Stimulated activated CD4-positive, alpha-beta T cell treated with anti-CD3 and anti-CD28 coated beads, Interleukin-15, amount 100 ng/mL, for 48 hours (primary cell): ENCODE measurements at places on chromosomes 13 and 19.
A peak's percentile ranks its signal among the peaks of the same experiment; 100 is the strongest.

- DNase-seq = no peak
These were observed 10.2 kb upstream of the IGLON5 start for GRCh38 chr19:51301266-51301665.

GRCh38 chr19:32372726-32373517 lies 27.5 kb downstream of the ZNF507 start:
- no peak for DNase-seq

- DNase-seq = no peak
These were observed 230.7 kb downstream of the NALCN start for GRCh38 chr13:101185606-101186005.

- no peak for DNase-seq
These were observed 92.9 kb downstream of the DNAJC15 start for GRCh38 chr13:43116242-43116641.

DNA sequence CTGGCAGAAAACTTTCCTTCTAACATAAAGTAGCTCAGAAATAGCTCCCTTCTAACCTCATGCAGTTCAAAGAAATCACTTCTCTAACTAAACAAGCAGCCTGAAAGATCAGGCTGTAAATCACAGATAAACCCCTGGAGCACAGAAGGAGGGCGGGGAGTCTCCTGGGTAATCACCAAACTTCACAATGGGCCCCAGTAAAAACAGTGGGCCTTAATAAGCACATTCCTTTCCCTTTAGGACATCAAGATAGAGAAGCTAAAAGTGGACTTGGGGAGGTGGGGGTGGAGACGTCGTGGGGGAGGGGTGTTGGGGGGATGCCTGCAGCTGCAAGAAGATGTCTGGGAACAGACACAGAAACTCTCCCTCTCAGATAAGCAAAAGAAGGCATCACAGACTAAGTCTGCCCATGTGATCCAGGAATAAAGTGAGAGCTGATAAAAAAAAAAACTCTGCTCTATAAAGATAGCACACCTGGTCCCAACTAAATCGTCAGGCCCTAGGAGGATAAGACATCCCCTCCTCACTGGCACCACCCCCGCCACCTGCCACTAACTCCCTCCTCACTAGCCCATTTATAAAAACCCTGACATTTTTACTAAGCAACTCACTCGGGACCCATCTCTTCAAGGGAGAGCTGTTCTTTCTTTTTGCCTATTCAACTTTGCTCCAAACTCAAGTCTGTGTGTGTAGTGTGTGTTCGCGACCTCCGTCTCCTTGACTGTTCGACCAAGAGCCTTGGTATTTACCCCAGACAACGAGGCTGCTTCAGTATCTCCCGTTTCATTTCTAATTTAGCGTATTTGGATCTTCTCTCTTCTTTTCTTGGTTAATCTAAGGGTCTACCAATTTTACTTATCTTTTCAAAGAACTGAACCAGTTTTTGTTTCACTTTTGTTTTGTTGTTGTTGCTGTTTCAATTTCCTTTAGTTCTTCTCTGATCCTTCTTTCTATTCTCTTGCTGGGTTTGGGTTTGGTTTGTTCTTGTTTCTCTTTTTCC lies 31.7 kb downstream of the DNAJC15 start:
- no peak for DNase-seq

DNA sequence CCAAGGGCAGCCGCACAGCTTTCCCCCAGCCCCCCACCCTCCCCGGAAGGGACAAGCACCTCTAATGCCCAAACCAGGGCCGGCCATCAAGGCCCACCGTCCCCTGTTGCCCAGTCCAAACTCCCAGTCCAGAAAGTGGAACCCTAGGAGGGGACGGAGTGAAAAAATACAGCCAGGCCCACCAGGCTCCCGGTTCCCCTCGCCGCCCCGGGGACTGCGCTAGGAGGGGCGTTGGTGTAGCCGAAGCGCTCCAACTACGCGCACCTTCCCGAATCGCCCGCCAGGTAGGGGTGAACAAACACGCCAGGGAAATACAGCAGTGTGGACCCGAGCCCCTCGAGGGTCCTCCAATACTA lies 1.3 kb downstream of the KLF16 start:
- no peak for DNase-seq

- peak; percentile 95 for DNase-seq
These were observed at the start of gene ANKRD27 for GRCh38 chr19:32674931-32675719. Gene ANKRD27, minus strand, starts transcription at chr19:32675180. Its CDS starts 16,165 bp downstream, at chr19:32659015.

GRCh38 chr13:33022986-33023385 lies 6.8 kb downstream of the KL start:
- no peak for DNase-seq

GRCh38 chr19:39825531-39826076 lies 8.4 kb downstream of the DYRK1B start:
- DNase-seq = no peak

DNA sequence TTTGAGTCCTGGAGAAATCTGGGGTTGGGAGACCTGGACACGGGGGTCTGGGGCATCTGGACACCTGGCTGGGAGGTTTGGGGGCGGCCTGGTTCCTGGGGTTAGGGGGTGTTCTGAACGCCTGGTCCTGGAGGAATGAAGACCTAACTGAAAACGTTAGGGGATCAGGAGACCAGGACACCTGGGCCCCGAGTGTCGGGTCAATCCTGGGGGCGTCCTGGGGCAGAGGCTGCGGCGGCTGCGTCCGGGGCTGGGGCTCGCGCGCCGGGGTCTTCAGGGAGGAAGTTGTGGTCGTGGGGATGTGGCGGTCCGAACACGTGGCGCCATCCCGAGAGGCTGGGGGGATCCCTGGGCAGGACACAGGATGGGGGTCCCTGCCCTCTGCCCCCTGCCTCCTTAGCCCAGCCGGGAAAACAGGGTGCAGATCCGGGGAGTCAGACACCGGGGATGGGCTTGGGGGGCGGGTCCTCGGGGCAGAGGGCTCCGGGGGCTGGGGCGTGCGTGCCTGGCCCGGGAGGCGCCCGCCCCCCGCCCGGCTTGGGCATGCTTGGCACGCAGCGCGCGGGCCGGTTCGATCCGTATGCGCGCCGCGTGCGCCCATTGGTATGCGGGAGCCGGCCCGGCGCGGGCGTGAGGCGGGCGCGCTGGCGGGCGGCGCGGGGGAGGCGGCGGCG lies 632 bp downstream of the NPAS1 start:
- DNase-seq = no peak

GRCh38 chr19:15161028-15161984 lies 39.5 kb downstream of the NOTCH3 start:
- no peak for DNase-seq

GRCh38 chr19:3382460-3383100 lies 16.2 kb downstream of the NFIC start:
- DNase-seq = no peak

GRCh38 chr19:29422486-29423085 lies 103.2 kb upstream of the VSTM2B start:
- no peak for DNase-seq

DNA sequence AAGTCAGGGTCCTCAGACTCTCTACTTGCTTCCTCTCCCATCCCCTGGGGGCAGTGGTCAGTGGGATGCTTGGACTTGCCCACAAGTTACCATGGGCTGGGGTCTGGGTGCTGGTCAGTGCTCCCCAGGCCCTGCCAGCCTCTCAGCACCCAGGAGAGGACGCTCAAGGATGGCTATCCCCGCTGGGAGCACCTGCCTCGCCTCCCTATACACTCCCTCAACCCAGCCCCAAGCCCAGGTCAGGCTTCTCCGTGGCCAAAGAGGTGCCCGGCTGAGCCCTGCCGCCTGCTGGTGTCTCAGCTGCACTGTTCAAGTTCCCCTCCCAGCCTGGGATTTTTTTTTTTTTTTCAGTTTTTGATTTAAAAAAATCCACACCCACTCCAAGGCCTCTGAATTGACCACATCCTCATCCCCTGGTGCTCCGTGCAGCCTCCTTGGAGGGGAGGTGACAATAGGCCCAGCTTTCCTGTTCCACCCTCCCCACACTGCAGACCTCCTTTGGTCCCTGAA lies 10.8 kb downstream of the F2RL3 start:
- peak; percentile 23 for DNase-seq

GRCh38 chr13:73340069-73340468 lies 281.3 kb downstream of the KLF5 start:
- DNase-seq = no peak

DNA sequence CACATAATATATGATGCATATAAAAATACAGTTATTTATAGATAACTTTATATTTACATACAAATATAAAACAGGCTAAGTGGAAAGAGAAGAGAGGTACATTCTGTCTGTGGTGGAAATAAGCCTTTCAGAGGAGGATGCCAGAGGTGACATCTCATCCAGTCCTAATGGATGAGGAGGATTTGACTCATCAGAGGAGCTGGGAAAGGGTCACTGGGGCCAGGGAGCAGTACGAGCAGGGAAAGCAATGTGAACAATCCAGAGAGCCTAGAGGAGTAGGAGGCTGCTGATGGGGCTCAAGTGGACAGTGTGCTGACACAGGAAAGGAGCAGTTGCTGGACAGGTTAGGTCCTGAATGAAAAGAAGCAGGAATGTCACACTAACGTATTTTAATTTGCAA lies 18.6 kb downstream of the NALCN start:
- no peak for DNase-seq

DNA sequence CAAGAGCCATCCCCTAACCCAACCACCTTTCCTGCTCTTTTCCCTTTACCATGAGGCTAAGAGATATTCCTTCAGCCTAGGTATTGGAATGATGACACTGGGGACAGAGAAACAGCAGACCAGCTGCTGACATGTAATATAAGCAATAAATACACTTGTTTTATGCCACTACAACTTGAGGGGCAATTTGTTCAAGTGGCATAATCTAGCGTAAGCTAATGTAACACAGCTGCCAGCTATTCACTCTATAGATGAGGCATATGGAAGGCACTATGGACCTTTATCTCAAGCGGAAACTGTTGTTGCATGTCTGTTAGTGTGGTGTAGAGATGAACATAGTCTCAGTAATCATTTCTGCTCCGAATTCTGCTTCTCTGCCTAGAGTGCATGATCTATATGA lies 111.1 kb downstream of the STARD13 start:
- no peak for DNase-seq

- DNase-seq = no peak
These were observed 2.1 kb downstream of the POU4F1 start for GRCh38 chr13:78601124-78601873.

GRCh38 chr19:45477713-45478453 lies 10.1 kb downstream of the FOSB start:
- DNase-seq = no peak

GRCh38 chr19:46601318-46602224 lies at the start of gene CALM3:
Gene CALM3, plus strand, starts transcription at chr19:46601330. Its CDS starts 105 bp downstream, at chr19:46601435.
- DNase-seq = no peak

- DNase-seq = no peak
These were observed 19.4 kb downstream of the ACTN4 start for GRCh38 chr19:38666663-38667511.

- DNase-seq = no peak
These were observed 27.8 kb downstream of the NFIX start for GRCh38 chr19:13022859-13023636.

DNA sequence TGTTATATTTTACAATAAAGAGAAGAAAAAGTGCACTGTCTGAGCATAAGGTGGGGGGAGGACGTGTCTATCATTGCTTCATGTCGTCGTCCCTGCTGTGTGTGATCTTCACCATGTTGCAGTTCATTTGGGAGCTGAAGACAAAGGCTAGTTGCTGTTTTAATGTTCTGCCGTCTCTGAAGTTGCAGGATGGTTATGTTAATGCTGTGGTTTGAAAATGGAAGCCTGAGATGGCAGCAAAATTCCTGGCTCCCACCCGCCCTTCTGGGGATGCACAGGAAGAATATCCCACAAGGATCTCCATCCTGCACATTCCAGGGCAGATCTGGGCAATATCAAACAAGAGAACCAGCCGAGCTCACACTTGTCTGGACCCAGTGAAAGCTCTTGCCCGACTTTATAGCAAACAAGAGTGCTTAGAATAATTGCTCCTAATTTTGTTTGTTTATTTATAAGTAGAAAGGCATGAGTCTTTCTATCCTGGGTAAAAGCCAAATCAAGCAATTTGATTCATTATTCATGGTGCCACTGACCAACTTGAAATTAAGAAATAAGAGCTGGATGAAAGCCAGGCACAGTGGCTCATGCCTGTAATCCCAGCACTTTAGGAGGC lies 110.3 kb upstream of the ABCC4 start:
- DNase-seq = no peak

- no peak for DNase-seq
These were observed at the start of gene LYL1 for GRCh38 chr19:13102666-13103580. Gene LYL1, minus strand, starts transcription at chr19:13102858. Its CDS starts 1,687 bp downstream, at chr19:13101171.

- DNase-seq = no peak
These were observed 446 bp upstream of the ZNF83 start for GRCh38 chr19:52638601-52639000.

DNA sequence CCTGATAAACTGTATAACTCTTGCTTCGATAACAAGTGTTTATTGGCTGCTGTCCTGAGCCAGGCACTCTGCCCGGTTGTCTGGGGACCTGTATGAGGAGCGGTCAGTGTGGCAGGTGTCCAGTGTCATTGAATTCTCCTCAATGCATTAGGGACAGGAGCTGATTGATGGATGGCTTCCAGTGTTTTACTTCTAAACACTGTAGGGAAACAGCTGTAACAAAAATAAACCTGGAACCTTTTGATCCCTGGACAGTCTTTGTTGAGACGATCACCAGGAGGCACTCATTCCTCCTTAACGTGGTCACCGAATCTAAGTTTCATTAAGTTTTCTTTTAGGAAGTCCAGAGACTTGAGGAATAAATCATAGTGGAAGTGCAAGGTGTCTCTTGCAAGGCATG lies 17.9 kb downstream of the UBAC2 start:
- DNase-seq = no peak

DNA sequence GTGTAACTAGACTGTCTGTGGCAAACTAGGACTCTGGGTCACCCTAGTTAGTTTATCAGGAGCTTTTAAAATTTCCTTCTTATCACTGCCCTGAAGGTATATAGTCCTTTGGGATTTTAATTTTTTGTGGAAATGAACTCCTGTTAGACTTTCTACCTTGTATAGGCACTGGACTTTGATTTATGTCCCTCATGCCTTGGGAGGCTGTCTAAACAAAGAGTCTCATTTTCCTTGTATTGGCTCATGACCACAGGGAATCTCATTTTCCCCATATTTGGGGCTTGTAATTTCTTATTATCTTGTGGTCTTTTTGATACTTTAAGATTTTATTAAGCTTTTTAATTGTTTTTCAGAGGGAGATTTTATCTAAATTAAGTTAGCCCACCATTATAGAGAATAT lies 21.4 kb downstream of the KCTD4 start:
- DNase-seq = no peak

DNA sequence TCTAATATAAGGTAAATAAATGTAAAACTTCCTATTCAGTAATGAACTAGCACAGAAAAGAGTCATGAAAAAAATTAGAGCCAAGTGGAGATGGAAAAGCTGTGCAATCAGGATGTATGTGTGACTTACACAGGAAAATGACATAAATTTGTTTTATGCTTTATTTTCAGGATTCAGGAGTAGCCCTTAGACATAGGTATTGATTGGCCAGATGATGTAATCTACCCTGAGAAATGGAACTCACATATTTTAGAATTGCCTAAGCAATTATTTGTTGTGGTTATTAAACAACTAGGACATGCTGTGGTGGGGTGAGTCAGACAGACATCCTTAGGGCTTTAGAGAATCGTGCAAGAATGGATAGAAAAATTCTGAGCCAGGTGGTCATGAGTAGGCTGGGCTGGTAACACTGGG lies 110.6 kb downstream of the PCDH9 start:
- no peak for DNase-seq

GRCh38 chr13:80469853-80470381 lies 129.0 kb upstream of the SPRY2 start:
- no peak for DNase-seq

GRCh38 chr13:107753291-107753690 lies 462.0 kb downstream of the LIG4 start:
- DNase-seq = no peak

- no peak for DNase-seq
These were observed 591.9 kb downstream of the DACH1 start for GRCh38 chr13:71274923-71275608.
